ENCODE measurements at places on chromosomes 6 and 20. TPM values are rescaled to one million over a fixed set of nuclear protein-coding genes. Genes with fewer than 3 reads are reported as not detected.

DNA sequence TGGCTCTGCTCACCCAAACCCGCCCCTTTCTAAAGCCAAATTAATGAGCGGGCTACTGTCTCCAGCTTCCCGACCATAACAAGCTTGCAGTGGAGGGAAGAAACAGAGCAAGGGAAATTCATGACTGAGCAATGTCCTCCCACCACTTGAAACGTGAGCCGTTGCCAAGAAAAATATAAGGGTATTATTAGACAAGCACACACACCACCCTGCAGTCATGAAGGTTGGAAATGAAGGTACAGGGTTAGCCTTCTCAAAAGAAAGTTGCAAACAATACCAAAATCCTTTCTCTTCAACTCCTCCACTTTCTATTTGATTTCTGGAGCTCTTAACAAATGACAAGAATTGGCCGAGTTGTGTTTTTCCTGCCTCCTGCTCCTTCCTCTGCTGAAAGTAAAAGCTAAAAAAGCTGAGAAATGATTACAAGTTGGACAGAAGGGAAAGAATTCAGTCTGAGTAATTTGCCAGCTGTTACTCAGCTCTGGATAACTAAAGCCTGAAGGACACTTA is 151.1 kb upstream of the B3GAT2 start:
- no peaks in the 10 kb centered on the region for H3K36me3 ChIP-seq
- no peak overlapping the region for H3K4me3 ChIP-seq
- DNase-seq, result no peak
- no peaks in the 10 kb centered on the region for H3K4me1 ChIP-seq

- H3K36me3 ChIP-seq, result no peaks in the 10 kb centered on the region
- peaks cover 3% of the 10 kb centered on the region for H3K27me3 ChIP-seq
- DNase-seq, result no peak
Measured at GRCh38 chr6:125554456-125554855, 195.0 kb upstream of the HEY2 start.

DNA sequence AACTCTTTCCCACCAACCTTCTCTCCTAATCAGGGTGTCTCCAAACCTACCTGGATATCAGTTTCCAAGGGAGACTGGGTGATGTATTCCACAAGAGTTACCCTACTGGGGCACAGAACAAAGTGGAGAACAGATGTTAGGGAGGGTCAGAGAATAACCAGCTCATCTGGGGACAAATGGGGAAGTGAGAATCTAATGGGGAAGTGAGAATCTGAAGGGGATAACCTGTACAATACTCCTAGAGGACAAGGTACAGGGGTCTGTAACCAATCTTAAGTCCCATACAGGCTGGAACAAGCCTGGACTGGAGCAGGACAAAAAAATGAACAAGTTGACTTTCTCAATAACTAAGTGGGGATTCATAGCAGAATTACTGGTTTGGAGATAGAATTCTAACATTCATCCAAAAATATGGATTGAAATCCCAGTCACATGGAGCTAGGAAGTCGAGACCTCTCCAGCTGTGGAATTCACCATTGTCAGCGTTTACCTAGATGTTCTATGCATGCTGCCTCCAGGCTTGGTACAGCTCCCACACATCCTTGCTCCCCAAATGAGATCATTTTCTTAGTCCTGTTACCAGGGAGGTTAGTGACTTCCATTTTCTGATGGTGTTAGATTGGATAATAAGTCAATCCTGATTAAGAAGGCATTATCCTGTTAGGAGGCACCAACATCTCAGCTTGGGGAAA is 214.8 kb upstream of the MOCS1 start:
- peaks cover 4% of the 10 kb centered on the region for H3K4me1 ChIP-seq
- DNase-seq, result no peak
- no peak overlapping the region for H3K27ac ChIP-seq
- no peaks in the 10 kb centered on the region for H3K36me3 ChIP-seq
- H3K4me3 ChIP-seq, result no peak overlapping the region

DNA sequence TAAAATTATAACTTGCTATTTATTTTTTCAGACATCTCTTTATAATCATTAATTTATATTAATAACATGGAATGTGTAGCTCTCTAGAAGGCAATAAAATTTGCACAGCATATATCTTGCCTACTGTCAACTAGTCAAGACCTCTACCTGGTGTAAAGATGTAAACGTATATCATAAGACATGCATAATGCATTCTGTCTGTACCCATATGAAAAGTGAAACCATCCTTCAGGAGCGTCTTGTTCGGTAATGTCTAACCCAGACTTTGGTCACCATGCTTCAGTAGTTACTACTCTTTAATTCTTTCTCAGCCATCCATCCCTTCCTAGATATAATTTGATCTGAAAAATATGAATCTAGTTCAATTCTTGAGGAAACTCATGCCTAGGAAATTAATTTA is 21.0 kb downstream of the CEP43 start:
- no peak overlapping the region for H3K27ac ChIP-seq
- H3K4me1 ChIP-seq, result no peaks in the 10 kb centered on the region
- H3K4me3 ChIP-seq, result no peak overlapping the region
- DNase-seq, result no peak
- H3K36me3 ChIP-seq, result no peaks in the 10 kb centered on the region

DNA sequence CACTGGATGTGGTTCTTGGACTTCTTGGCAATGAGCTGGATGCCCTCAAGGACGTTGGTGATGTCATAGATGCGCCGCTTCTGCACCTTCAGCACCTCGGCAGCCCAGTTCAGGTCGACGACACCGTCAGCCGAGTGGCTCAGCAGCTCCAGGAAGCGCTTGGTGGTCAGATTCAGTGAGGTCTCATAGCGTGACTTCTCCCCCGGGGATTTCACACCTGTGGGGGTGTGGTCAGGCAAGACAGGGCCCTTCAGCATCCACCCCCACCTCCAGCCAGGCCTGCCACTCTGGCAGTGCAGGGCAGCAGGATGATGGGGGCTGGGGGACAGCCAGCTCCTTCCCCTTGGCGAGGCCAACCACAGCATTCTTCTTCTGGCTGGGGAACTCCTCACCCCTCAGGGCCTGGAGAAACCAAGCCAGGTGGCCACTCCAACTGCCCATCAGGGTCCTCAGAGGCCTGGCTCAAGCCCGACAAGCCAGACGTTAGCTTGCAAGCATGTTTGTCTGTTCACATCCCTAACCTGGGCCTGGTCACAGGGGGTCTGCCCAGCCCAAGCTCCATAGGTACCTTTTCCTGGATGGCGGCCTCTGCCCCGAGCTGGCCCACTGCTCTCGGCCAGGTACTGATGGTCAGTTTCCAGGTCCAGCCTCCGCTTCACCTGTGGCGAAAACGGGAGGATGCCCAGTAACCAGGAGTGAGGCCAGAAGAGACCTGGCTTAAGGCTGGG is 5.7 kb upstream of the NECAB3 start:
- no peaks in the 10 kb centered on the region for H3K36me3 ChIP-seq
- no peak overlapping the region for H3K27ac ChIP-seq
- no peaks in the 10 kb centered on the region for H3K27me3 ChIP-seq
- DNase-seq, result no peak
- no peak overlapping the region for H3K4me3 ChIP-seq

DNA sequence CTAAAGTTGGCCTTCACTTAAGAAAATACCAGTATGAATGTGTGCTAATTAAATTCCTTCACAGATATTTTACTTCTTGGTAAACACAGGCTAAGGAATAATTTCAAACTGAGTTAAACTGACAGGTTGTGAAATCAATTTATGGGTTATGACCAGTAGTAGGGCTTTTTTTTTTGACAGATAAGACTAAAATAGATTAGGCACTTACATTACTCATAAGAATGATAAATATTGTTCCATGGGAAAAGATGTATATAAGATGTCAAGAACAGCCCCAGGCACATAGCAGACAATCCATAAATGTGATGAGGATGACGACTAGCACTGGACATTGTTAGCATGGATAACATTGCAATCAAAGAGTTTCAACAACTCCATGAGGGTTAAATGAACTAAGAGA is 22.9 kb downstream of the NT5E start:
- no peaks in the 10 kb centered on the region for H3K4me1 ChIP-seq
- H3K27ac ChIP-seq, result no peak overlapping the region
- no peaks in the 10 kb centered on the region for H3K36me3 ChIP-seq
- H3K4me3 ChIP-seq, result no peak overlapping the region
- no peak for DNase-seq

GRCh38 chr6:39572661-39573340 is 152.4 kb downstream of the KIF6 start:
- no peaks in the 10 kb centered on the region for H3K36me3 ChIP-seq
- no peak for DNase-seq
- H3K27ac ChIP-seq, result no peak overlapping the region
- H3K4me1 ChIP-seq, result no peaks in the 10 kb centered on the region

PCSK2 gene
- 1.3 TPM for total RNA-seq

RIMS1 gene
- total RNA-seq, result 5.5 TPM

DPPA5 gene
- total RNA-seq, result not detected

PPP1R16B gene
- total RNA-seq, result 0.40 TPM

RGS17 gene
- 0.24 TPM for total RNA-seq

GCM1 gene
- 0.33 TPM for total RNA-seq
